Activated effector memory CD4-positive, alpha-beta T cell treated with anti-CD3 and anti-CD28 coated beads, Interleukin-2, amount 50 U/mL, for 16 hours (primary cell): ENCODE measurements at places on chromosomes 12 and 14.

- DNase-seq, result no peak
Measured at GRCh38 chr12:55372521-55372920, 9.7 kb downstream of the OR6C75 start.

GRCh38 chr14:57420986-57421385 lies 30.6 kb downstream of the NAA30 start:
- DNase-seq, result no peak

GRCh38 chr14:70489579-70490200 lies 37.7 kb downstream of the ADAM21 start:
- DNase-seq, result no peak

GRCh38 chr12:123475246-123475703 lies 17.3 kb downstream of the SNRNP35 start:
- DNase-seq, result no peak

DNA sequence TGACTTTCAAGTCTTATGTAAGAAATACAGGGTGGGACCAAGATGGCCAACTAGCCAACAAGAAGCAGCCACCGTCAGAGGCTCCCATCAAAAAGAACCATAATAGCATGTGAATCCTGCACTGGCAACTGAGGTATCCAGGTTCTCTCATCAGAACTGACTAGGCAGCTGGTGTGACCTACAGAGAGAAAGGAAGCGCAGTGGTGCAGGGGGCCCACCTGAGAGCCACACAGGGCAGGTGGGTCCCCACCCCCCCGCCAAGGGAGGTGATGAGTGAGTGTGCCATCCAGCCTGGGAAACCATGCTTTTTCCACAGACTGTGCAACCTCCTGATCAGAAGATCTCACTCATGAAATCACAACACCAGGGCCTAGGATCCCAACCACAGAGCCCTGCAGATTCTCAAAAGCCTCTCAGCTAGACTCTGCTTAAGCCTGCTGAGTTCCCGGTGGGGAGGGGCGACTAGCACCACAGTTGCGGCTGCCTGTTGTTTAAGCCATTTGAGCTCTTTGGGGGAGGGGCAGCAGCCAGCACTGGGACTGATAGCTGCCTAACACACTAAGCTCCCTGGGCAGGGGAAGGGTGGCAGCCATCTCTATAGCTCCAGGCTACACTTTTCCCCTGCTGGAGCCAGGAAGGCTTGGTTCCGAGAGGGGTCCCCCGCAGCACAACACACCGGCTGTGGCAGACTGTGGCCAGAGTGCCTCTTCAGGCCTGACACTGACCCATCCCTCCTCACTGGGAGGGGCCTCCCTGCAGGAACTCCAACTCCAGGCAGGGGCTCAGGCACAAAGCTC lies 75.3 kb downstream of the GARIN6 start:
- no peak for DNase-seq

GRCh38 chr12:85036234-85036707 lies at the start of the genes LRRIQ1 and TSPAN19:
Gene LRRIQ1, plus strand, starts transcription at chr12:85036351. Its CDS starts 1,826 bp downstream, at chr12:85038177.
Gene TSPAN19, minus strand, starts transcription at chr12:85036277. Its CDS starts 6,331 bp downstream, at chr12:85029946.
- no peak for DNase-seq

- no peak for DNase-seq
Measured at GRCh38 chr12:68445824-68446223, 113.7 kb upstream of the MDM1 start.

GRCh38 chr12:124716208-124717130 lies 147.2 kb downstream of the SCARB1 start:
- no peak for DNase-seq

DNA sequence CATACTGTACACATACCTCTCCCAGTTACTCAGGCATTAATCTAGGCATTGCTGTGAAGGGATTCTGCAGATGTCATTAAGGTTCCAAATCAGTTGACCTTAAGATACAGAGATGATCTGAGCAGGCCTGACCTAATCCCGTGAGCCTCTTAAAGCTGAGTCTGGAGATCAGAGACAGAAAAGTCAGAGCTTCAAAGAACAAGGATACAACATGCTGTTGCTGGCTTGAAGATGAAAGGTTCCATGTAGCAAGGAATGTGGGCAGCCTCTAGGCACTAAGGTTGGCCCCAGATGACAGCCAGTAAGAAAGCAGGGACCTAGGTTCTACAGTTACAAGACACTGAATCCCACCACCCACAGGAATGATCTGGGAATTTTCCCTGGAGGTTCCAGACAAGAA lies 81.1 kb downstream of the MAP1LC3B2 start:
- DNase-seq, result no peak

DNA sequence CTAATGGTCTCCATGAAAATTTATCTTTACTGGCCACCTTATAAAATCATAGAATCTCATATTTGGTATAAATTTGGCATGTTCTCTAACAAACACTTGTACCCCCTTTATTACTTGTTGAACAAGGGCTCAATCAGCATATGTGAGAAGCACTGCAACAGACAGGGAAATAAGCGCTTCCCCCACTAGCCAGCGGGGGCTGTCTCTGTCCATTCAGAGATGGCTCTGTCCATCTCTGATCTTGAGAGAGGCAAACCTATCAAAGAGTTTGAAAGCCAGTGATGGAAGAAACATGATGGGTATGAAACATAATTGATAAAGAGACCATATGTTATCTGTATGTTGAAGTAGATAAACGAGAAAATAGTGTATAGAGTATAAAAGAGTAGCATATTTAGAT lies 326.8 kb downstream of the PDZRN4 start:
- no peak for DNase-seq

DNA sequence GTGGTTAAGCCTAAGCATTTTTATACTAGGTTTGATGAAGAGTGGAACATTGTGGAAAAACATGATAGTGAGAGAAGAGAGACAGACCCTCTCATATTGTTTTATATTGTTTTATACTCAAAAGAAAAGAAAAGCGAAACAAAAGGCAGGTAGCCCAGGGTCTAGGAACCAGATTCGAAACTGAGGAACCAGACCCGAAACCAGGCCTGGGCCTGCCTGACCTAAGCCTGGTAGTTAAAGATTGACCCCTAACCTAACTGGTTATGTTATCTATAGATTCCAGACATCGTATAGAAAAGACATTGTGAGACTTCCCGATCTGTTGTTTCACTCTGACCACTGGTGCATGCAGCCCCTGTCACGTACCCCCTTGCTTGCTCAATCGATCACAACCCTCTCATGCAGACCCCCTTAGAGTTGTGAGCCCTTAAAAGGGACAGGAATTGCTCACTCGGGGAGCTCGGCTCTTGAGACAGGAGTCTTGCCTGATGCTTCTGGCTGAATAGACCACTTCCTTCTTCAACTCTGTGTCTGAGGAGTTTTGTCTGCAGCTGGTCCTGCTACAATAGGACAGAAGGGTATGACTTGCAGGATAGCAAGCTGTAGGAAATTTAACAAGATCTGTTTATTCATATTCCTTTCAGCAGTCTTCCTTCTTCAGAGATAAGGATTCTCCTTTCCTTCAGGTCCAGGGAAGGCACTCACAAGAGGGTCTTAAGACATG lies 147.1 kb upstream of the PLEKHA5 start:
- no peak for DNase-seq

DNA sequence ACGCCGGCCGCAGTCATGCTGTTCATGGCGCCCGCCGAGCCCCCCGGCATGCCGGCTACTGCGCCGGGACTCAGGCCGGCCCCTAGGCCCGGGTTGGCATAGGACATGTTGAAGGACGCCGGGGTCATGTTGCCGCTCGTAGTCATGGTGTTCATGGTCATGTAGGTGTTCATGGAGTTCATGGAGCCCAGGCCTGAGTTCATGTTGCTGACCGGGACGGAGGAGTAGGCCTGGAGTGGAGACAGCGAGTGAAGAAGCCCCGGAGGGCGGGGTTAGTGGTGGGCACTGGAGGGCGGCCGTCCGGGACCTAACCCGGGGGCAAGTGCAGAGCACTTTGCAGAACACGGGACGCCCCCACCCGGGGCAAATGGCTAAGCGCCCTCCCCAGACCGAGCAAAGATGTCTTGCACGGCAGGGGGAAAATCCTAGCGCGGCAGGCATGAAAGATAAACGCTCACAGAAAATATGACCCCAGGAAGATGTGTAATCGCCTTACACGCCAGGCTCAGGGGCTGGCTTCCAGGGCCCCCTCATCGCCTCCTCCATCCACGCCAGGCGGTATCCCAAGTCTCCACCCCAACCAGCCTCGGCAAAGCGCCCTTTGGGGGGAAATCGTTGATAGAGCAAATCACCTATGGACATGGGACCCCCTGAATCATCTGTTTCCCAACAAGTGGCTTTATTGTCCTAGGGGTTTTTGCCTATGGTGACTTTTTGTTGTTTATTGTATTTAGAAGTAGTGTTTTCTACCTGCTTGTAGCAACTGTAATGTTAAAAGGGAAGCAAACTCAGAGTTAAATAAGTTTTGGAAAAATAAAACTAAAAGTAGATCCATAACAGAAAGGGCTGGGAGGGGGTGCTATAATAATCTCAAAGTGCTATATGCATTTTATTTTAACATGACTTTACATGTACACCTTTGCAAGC lies 2.3 kb downstream of the FOXA1 start:
- DNase-seq, result no peak

DNA sequence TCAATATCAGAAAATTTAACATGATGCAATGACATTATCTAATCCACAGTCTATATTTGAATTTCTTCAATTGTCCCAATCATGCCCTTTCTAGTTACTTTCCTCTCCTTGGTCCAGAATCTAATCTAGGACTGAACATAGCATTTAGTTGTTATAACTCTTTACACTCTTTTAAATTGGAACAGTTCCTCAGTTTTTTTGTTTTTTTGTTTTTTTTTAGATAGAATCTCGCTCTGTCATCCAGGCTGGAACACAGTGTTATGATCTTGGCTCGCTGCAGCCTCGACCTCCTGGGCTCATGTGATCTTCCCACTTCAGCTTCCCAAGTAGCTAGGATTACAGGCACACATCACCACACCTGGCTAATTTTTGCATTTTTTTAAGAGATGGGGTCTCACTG lies 63.1 kb downstream of the RERG start:
- no peak for DNase-seq

- no peak for DNase-seq
Measured at GRCh38 chr12:26036877-26037276, 78.4 kb downstream of the RASSF8 start.

DNA sequence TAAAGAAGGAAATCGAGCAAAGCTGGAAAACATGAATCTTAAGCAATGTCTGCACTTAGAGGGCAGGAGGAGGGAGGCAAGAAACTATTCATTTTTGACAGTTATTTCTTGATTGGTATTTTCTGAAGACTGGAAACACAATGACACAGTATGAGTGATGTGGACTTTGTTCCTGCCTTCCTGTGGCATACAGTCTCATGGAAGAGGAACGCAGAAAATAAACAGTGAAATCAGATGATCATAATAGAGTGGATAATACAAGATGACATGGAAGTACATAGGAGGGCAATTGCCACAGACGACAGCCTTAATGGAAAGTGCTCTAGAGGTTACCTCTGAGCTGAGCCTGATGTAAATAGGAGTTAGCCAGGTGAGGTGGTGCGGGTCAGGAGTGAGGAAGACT lies 140.4 kb upstream of the MAX start:
- no peak for DNase-seq

- DNase-seq, result no peak
Measured at GRCh38 chr12:45227316-45228067, 11.6 kb downstream of the ANO6 start.

DNA sequence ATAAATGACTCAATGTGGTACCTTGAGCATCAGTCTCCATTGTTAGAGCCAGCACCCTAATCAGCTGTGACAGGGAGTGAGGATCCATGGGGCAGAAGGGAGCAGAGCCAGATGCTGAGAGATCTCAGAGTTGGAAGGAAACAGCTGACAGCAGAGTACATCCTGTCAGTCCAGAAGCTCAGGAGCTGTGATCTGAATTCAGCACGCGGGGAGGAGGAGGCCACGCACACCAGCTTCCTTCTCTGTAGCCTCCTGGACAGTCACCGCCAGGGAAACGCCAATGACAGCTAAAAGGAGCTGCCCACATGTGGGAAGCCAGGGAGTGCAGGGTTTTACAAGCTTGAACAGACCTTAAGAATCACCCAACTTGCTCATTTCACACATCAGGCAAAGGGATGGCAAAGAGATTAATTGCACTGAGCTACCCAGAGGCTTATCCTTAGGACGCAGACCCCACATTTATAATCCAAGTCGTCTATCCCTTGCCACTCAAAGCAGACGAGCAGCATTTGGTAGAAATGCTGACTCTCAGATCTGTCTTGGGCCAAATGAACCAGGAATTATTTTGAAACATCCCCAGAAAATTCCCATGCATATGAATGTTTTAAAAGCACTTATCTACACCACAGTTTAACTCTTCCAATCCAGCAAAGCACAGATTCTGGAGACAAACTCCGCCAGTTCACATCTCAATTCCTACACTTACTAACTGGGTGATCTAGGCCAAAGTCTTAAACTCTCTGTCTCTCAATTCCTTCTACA lies 322.6 kb upstream of the TMTC1 start:
- no peak for DNase-seq

- no peak for DNase-seq
Measured at GRCh38 chr12:11711651-11712327, 62.3 kb downstream of the ETV6 start.

- no peak for DNase-seq
Measured at GRCh38 chr14:92847278-92847677, 53.2 kb downstream of the GOLGA5 start.

DNA sequence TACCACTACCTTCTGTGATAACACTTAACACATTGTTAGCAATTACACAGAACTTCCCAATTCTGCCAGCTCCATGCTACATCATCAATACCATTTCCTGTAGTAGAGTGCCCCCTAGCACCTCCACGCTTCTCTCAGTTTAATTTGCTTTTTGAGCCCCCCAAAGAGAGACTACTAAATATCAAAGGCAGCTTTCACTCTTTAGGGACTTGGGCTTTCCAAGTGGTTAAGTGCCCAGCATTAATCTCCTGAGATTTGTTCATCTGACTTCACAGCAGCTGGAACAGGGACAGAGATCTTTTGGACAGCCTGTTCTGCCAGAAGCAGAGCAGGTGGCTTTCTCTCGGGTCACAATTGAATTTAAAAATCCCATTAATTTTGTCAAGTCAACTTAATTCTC lies 954.9 kb downstream of the DIO2 start:
- no peak for DNase-seq

DNA sequence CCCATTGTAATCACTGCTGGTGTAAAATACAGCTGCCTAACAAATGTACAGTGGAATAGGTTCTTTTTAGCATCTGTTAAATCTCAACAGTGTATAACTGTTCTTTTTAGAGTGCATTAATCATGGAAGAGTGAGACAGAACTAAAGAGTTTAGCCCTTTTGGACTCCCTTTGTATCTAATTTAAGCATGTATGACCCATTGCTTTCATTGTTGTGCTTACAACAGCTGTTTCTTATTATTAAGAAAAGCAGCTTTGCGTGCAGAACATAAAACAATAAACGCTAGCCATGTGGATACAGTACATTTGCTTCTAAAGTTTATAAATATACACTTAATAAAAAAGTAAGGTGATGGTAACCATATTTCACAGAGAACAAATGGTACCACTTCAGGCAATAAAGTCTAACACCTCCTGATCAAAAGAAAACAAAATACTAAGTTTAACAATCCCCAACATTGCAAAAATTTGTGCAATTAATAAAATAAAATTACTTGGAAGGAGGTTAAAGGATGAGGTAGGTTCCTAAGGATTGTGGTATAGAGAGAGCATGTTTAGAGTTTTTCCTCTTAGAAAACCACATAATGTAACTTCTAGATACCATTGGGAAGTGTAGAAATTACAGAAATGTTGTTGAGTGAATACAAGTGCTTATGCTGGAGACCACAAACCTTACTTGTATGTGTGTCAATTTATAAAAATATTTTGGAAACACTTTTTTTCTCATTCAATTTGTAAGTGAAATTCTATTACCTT lies 448.7 kb downstream of the SLC6A15 start:
- DNase-seq, result no peak

GRCh38 chr12:124322271-124322998 lies 27.5 kb downstream of the RFLNA start:
- no peak for DNase-seq

- DNase-seq, result no peak
Measured at GRCh38 chr12:120194226-120194533, 335 bp downstream of the GCN1 start.

GRCh38 chr12:129903092-129903945 lies 506 bp downstream of the TMEM132D start:
- DNase-seq, result no peak
